ENCODE measurements at places on chromosomes 7 and 10.

DNA sequence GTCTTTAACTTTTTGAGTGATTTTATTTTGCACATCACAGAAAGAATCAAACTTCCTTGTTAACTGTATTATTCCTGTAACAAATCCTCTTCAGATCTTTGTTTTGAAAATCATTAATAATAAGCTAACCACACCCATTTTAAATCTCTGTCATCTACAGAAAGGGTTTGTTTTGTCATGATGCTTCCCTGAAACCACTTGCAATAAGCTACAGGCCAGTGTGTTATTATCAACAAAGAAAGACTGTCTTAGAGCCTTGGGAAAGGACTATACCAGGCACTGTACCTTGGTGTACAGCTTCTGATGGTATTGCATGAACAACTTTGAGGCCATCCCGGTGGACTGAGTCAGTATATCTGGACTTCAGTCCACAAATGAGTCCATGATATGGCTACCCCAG lies 145.3 kb upstream of the FAM3C start:
- no peak for DNase-seq

DNA sequence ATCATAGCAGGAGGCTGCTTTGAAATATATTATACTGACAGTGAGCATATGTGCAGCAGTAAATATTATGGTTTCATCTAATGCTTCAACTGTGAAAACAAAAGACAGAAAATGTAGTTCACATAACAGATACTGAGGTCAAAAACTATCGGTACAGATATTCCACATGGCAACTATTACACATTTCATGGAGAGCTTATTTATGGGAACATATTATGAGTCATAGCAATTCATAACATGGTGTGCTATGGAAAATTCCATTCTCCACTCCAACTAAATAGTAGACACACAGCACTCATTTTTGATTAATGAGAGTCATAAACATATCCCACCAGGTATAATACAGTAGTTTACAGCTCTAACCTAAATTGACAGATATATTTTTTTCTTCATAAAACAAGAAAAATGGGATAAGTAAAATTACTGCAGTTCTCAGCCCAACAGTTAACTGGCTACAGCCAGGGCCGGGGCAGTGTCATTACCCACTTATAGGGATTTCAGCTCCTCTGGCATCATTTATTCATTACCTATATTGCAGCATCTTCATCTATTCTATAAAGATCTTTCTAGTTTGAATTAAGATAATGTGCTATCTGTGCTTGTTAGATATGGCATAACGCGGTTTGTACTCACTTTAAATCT lies 475.6 kb upstream of the KLF6 start:
- DNase-seq, result no peak

DNA sequence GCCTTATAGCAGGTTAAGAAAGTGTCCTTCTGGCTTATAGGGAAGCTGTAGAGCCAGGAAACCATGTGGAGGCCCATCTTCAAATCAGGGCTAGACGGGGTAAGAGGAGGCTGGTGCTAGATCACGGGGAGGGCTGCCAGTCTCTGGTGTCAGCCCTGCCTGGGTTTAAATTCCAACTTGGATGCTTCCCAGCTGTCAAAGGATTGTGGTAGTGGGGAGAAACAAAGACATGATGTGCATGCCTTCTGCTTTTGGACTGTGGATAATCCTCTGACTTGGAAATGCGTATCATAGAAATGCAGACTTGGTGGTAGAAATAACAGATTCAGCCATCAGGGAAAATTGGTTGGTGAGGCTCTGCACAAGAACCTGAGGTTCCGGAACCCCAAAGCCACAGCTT lies 325.6 kb downstream of the PHTF2 start:
- no peak for DNase-seq

DNA sequence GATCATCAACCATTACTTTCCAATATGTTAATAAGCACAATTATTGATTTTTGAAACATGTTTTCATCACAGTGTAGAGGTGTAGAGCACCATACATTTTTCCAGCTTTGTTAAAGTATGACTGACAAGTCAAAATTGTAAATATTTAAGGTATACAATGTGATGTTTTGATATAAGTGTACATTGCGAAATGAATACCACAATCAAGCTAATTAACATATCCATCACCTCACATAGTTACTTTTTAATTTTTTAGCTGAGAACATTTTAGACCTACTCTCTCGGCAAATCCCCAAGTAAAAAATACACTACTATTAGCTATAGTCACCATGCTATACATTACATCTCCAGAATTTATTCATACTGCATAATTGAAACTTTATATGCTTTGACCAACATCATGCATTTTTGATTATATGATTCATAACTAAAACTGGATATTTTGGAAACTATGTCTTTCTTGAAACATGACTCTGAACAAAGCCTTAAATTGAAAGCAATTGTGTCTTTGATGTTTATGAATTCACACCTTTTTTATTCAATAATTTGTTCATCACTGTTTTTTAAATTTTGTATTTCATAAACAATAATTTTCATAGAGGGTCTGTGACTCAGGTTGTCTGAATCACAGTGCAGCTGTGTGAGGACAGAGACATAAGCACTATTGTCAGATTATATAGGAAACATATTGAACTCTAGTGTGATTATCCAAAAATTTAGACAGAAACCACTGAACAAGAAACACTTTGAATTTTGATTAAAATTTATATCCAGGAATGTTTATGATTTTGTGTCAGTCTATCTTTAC lies 486.1 kb downstream of the SEMA3D start:
- no peak for DNase-seq

DNA sequence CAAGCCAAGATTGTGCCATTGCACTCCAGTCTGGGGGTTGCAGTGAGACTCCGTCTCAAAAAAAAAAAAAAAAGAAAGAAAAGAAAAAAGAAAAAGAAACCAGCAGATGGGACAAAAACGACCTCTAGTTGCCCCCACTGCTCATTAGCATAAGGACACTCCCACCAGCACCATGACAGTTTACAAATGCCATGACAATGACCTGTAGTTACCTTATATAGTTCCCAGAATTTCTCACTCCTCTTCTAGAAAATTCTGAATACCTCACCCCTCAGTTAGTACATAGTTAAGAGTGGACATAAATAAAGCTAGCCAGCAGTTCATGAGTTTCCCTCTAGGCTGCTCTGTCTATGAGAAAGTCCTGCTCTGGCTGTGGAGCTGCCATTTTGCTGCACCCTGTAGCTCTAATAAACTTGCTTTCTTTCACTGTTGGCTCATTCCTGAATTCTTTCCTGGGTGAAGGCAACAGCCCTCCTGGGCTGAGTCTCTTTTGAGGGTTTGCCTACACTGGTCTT lies 276.8 kb upstream of the AKR1E2 start:
- no peak for DNase-seq

DNA sequence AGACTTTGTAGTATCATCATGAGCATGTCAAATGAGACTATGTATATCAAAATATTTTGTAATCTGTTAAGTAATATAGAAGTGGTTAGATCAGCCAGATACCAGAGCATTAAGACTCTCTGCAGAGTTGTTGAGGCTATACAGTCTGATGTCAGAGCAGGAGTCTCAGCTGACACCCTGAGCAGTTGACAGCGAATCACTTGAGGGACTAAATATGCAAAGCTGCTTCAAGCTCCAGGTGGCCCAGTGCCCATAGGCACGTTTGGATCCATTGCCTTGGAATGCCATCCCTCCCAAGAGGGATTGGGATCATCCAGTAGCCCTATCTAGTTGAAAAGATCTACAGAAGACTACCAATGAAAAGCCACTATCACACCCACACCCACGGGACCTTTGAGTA lies 210.2 kb downstream of the TAX1BP1 start:
- DNase-seq, result no peak

GRCh38 chr7:2412587-2413201 lies 9.3 kb downstream of the CHST12 start:
- no peak for DNase-seq

DNA sequence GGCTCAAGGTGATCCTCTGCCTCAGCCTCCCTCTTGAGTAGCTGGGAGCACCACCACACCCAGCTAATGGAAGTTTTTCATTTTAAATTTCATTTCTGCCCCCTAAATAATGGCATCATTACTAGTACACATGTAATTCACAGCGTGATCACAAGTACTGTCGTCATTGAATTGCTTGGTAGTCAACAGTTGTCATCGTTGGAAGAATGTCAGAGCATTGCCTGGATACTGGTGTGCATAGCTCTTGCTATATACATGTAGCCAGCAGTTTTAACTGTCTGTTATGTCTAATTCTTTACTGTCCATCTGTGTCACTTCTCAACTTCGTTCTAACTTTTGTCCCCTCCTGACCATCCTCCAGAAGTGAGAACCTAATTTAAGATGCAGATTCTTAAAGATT lies 62.1 kb downstream of the CRPPA start:
- DNase-seq, result no peak

- no peak for DNase-seq
Observed at GRCh38 chr7:85866540-85866939, 679.7 kb upstream of the SEMA3D start.

DNA sequence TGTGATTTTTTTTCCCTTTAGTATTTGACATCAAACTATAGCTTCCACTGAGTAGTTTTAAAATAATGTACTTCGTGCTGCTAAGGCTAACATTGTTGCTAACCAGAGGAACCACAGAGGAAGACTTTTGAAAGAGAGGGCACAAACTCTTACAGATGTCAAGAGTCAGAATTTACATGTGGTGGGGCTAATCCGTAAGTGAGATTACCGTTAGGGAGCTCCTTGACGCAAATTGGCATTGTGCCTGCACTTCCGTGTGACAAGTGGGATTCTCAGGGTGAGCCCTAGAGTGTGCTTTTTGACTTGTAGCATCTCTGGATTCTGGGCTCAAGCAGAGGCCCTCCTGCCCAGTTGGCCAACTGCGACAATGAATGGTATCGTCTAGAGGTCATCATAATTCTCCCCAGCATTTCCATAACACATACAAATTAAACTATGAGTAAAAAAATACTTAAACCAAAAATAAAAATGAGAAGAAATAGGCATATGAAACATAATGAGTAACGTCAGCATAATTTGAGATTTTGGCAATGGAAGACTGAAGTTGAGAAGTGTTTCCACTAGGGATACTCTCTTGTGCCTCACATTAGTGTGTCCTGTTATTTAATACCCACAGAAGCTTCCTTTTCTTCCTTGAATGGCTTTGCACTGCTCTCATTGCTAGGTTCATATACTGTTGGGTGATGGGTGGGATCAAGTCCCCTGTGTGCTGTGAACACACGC lies 164.0 kb downstream of the SDK1 start:
- DNase-seq, result no peak

- DNase-seq, result no peak
Observed at GRCh38 chr7:94367949-94368348, 26.7 kb upstream of the COL1A2 start.

GRCh38 chr10:88540351-88540750 lies 42.8 kb downstream of the RNLS start:
- DNase-seq, result no peak

GRCh38 chr10:122493761-122494160 lies 32.4 kb downstream of the HTRA1 start:
- DNase-seq, result no peak

DNA sequence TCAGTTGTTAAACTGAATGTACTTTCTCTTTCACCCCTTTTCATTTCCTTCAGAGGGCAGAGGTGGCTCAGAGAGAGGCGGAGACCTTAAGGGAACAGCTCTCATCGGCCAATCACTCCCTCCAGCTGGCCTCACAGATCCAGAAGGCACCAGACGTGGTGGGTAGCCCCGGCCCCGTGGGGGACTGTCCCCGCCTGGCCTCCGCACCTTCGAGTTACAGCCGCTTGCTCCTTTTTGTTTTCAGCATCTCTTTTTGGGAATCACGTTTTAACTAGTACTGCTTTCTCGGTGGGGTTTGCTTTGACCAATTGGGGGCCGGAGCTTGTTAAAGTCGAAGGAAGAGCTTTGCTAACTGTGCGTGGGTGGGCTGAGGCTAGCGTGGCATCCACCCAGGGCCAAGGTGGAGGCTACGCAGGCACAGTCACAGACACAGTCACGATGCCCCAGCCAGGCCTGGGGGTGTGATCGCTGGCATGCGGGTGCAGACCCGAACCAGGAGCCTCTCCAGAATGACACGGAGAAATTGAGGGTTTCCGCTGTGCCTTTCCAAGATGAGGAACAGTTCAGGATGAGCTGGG lies 116.2 kb upstream of the SH2B2 start:
- no peak for DNase-seq

- no peak for DNase-seq
Observed at GRCh38 chr7:34096198-34096651, 190.9 kb downstream of the BMPER start.

- no peak for DNase-seq
Observed at GRCh38 chr10:70804421-70804808, 11.3 kb upstream of the SGPL1 start.

- DNase-seq, result no peak
Observed at GRCh38 chr7:40793132-40793531, 658.3 kb downstream of the SUGCT start.

DNA sequence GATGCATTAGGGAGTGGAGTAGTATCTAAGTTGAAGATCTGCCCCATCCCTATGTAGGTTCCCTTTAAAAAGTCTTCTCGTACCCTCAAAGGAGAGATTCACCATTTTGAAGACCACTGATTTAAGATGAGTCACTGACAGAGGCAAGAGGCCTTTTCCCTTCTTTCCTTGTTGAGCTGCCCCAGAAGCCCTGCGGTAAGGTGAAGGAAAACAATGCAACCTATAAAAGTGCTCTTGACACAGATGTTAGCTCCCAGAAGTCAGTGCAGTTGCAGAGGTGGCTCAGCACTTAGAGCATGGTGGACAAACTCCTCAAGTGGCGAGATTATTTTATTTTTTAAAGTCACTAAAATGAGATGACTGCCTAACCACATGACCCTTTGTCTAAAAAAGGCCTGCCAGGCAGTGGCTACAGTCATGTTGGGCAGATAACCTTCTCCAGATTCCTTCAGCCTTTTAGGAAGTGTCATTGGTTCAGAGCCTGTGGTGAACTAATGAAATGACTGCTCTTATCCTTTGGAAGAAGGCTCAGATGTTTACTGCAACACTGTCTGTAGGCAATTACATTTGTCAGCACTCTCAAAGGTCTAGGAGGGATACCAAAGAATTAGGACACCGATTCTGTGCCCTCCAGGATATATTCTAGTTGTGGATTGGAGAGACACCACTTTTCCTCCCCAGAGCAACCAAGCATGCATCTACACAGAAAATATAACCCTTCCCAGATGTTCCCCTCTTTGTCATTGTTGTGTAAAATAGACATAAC lies 88.7 kb downstream of the ARID5B start:
- no peak for DNase-seq

GRCh38 chr7:133618970-133619369 lies 366.1 kb downstream of the EXOC4 start:
- DNase-seq, result no peak

All from GM12892 (cell line).